ENCODE measurements at places on chromosomes 2 and 18.

- DNase-seq = no peak
Measured at GRCh38 chr2:203740871-203741281, 34.4 kb downstream of the CD28 start.

DNA sequence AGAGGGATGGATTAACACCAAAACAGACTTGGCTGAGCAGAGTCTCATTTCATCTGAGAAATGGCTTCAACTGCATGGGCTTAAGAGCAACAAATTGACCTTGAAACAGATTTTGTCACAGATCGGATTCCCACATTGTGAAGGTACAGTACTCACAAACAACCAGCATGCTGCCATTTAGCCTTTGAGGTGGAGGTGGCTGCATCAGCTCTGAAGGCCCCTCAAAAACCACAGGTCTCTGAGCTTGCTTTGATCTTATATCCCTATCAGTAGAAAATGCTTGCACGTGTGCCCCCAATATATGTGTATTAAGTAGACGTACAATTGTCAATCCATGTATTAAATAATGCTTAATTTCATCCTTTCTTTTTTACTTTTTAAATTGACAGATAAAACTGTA lies 6.2 kb downstream of the VWA3B start:
- DNase-seq = no peak

- no peak for DNase-seq
Measured at GRCh38 chr2:69518841-69519240, 81.6 kb upstream of the NFU1 start.

- no peak for DNase-seq
Measured at GRCh38 chr2:42252464-42252863, 83.3 kb downstream of the EML4 start.

GRCh38 chr2:176158186-176158591 lies 1.1 kb downstream of the HOXD3 start:
- DNase-seq = no peak

- DNase-seq = no peak
Measured at GRCh38 chr2:96847586-96847985, 3.8 kb upstream of the ANKRD23 start.

GRCh38 chr2:118841828-118842461 lies 5.5 kb downstream of the EN1 start:
- no peak for DNase-seq

DNA sequence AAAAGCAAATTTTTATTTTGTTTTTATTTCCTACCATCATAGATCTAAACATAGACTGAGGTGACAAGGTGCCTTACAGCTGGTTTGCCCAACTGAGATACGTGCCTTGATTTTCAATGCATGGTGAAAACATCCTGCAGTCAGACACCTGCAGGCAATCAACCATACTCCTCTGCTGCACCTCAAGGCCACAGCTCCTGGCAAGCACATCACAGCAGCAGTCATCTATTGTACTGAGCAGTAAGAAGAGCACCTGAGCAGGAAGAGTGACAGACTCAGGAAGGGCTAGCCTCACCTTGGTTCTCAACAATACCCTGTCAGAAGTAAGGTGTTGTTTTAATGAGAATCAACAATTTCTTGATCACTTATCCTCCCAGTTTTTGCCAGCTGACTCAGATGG lies 1206.8 kb upstream of the NRXN1 start:
- no peak for DNase-seq

- DNase-seq = no peak
Measured at GRCh38 chr2:35871672-35872071, 483.9 kb upstream of the CRIM1 start.

GRCh38 chr2:72797740-72798139 lies 28.1 kb downstream of the EXOC6B start:
- DNase-seq = no peak

DNA sequence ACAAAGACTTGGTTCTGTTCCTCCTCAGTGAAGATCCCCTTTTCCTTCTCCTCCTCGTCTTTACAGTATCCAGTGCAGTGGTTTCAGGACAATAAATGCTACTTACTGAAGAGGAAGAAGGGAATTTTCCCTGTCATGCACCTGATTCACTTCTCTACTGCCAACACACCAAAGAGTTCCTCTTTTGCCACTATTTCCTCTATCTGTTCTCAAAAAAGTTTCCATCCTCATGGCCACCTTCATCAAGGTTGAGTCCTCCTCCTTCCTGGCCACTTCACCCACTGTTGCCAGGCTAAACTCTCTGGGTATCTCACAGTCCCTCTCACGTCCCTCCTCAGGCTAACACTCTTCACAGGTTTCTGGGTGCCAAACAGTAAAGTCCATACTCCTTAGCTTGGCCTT lies 41.7 kb downstream of the PLEKHM3 start:
- DNase-seq = no peak

- DNase-seq = no peak
Measured at GRCh38 chr2:166494140-166494624, at the start of gene SCN7A. SCN7A (minus strand) TSS chr2:166494249; CDS start chr2:166477696, 16,553 bp downstream.

- no peak for DNase-seq
Measured at GRCh38 chr2:160194351-160194750, 5.7 kb downstream of the ITGB6 start.

DNA sequence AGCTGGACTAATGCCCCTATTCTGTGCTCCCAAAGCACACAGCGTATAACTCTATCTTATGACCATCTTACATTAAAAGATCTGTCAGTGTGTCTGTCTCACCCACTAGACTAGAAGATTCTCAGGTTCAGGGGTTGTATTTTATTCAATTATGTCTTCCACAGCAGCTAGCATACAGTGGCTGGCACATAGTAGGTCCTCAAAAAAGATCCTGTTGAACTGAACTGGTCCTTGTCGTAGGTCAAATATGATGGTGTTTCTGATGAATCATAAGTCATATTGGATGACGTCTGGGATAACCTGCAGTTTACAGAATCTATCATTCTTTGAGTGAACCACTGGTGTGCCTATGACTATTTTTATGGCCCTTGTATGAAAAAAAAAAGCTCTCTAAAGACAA lies 11.3 kb upstream of the TTC39C start:
- DNase-seq = no peak

- DNase-seq = no peak
Measured at GRCh38 chr2:18119883-18120282, 241.4 kb downstream of the KCNS3 start.

GRCh38 chr2:239400596-239401066 lies at the start of gene HDAC4:
HDAC4 (minus strand) TSS chr2:239401020; CDS start chr2:239352699, 48,321 bp downstream.
- no peak for DNase-seq

DNA sequence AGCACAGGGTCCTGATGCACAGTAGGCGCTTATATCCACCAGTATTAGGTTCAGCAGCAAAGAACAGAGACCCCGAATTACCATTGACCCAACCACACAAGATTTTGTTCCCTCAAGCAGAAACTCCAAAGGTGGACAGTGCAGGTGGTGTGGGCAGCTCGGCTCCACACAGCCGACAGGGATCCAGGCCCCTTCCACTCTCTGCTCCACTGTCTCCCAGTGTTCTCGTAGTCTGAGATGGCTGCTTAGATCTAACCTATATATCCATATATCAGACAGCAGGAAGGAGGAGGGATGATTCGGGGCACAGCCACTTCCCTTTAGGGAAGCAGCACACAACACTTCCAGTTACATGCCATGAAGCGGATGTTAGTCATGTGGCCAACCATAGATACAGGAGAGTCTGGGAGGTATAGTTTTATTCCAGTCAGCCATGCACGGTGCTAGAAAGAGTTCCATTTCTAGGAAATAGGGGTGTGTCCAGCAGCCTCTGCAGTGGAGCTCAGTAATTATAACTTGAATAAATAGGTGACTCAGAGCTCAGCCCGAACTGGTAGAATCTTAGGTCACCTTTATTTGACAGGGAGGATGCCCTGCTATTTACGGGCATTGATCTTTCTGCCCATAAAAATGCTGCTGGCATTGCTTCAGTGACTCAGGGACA lies 158.9 kb downstream of the TWIST2 start:
- DNase-seq = no peak

DNA sequence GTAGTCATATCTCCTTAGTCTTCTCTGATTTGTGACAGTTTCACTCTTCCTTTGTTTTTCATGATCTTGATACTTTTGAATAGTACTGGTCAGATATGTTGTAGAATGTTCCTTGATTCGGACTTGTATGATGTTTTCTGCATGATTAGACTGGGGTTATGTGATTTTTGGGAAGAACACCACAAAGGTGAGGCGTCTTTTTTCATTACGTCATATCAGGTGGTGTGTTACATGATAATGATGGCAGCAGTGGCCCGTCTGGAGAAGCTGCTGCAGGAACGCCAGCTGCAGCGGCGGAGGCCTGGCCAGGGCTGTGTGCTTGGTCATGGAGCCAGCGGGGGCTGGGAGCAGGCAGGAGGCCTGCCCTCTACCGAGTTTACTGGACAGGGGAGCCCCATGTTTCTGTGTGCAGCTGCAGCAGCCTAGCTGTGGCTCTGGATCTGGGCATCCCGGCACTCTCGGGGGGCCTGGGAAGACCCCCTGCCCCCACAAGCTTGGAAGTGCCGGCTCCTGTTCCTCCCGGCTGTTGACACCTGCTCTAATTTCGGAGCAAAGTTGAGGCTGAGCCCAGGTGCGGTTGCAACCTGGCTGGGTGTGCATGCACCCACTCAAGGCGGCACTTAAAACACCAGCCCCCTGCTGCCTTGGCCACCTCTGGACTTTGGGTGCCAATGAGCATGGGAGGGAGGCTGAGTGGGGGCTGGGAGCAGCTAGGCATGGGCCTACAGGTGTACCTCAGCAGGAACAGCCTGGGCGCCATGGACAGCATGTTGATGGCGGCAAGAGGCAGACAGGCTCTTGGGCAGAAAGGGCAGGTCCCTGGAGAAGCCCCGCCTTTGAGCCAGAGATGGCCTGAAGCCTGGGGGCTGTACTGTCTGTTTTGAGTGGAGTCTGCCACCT lies 26.1 kb downstream of the SLC4A10 start:
- DNase-seq = no peak

DNA sequence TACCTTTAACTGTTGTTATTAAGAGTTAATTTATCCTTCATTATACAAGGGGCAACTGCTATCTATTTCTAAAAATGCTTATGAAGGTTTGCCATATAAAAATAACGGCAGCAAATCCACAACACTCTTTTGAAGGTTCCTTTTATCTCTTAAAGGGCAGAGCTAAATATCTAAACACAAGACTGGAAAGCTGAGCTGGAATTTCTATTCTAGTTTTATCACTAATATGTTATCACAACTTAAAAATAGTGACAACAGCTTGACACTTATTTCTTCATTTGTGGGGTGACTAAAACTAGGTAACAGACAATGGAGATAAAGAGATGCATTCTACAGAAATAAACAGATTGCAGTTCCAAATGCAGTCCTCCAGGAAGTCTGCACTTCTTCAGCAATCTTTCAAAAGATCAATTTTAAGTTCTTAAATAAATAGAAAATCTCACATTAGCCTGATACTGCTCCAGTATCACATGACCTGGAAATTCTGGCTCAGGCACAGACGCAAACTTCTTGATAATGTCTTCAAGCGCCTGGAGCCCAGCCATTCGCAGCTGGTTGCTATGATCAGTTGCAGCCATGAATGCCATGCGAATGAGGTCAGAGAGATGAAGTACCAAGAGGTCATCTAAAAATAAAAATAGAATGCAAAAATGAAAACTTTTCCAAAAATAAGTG lies 54.0 kb upstream of the STRN start:
- no peak for DNase-seq

- no peak for DNase-seq
Measured at GRCh38 chr18:6413579-6414117, 1.1 kb downstream of the L3MBTL4 start.

GRCh38 chr2:30679426-30680088 lies 127.7 kb downstream of the CAPN13 start:
- no peak for DNase-seq

- DNase-seq = no peak
Measured at GRCh38 chr2:85746321-85747004, 7.3 kb upstream of the ATOH8 start.

GRCh38 chr2:232672588-232672987 lies 24.5 kb upstream of the GIGYF2 start:
- DNase-seq = no peak

GRCh38 chr2:176575237-176575744 lies 306.0 kb downstream of the MTX2 start:
- DNase-seq = no peak

- DNase-seq = no peak
Measured at GRCh38 chr2:38233231-38233983, 143.7 kb downstream of the ATL2 start.

- DNase-seq = no peak
Measured at GRCh38 chr2:74162951-74163350, 15.2 kb upstream of the BOLA3 start.

DNA sequence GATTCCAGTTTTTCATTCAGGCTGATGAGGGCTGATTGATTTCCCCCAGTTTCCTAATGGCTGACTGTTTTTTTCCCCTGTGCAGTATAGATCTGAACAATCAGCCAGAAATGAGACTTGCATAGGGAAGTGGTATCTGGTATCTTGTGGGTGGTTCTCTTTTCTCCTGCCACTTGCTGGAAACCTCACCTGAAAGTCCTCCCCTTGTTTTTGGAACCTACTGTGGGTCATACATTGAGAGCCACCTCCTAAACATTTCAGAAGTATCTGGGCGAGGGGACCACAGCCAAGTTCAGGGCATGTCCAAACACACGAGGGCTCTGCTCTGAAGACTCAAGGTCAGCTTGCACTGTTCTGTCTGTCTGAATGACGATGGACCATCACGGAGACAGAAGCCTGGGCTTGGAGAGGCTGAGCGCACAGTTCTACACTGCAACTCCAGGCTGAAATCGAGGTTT lies 19.3 kb downstream of the ALPK2 start:
- DNase-seq = peak; percentile 55

DNA sequence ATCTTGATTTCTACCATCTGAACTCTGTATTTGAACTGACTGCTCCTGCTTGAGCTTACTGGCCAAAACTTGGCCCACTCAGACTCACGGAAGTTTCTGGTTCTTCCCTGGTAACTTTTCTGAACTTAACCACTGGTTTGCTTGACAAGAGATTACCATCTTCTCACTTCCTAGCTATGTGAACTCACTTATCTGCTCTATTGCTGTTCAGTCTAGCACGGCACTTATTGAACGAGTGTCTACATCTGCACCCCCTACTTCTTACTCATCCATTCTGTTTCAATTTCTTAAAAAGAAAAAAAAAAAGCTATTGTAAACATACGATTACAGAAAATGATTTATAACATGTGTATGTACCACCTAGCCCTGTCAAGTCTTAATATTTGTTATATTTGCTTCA lies 9.0 kb downstream of the CKAP2L start:
- DNase-seq = no peak

DNA sequence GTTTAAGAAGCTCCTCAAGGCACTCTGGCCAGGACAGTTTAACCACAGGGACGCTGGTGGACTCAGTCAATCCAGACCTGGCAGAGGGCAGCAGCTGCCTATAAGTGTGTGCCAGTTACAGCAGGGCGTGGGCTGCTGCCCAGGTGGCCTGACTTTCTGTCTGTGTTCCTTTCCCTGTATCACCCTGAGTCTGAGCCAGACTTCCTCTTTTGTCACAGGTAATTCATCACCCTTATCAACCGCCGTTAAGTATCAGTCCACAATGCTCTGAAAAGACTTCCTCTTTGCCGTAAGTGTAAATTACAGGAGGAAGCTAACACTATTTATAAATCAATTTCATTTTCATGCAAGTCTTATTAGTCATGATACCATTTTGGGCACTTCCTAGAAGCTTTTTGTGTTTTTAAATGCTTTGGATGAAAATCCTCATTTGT lies 7.0 kb downstream of the LPIN1 start:
- DNase-seq = peak; percentile 89

GRCh38 chr2:70822843-70823242 lies 2.4 kb upstream of the CLEC4F start:
- no peak for DNase-seq

All from GM12864 (cell line).